ENCODE measurements at places on chromosomes 16 and 17. TPM values are rescaled to one million over a fixed set of nuclear protein-coding genes. Genes with fewer than 3 reads are reported as not detected.

The MPO gene
- 2.7 TPM for total RNA-seq

The WNT3 gene
- 12.3 TPM for total RNA-seq

The ASGR2 gene
- total RNA-seq = not detected

The KRT12 gene
- total RNA-seq = not detected

The RPS6KB1 gene
- total RNA-seq = 46.0 TPM
